Purkinje cell (primary cell): ENCODE measurements at places on chromosomes 5 and 9. TPM values are rescaled to one million over a fixed set of nuclear protein-coding genes. Genes with fewer than 3 reads are reported as not detected.

Gene PCDHGB2
- 0.08 and 2.9 TPM in 2 replicates for polyA plus RNA-seq

Gene NPR3
- polyA plus RNA-seq = not detected in 2 replicates

Gene ANKDD1B
- polyA plus RNA-seq = 0.60 TPM in 1 of 2 replicates, not detected in the other

Gene DNAI1
- 2.1 TPM in 1 of 2 replicates, not detected in the other for polyA plus RNA-seq

Gene OTP
- polyA plus RNA-seq = not detected in 2 replicates

Gene ARL15
- 5.1 and 18.5 TPM in 2 replicates for polyA plus RNA-seq

Gene ST8SIA4
- 0.31 TPM in 1 of 2 replicates, not detected in the other for polyA plus RNA-seq

Gene MOB3B
- 5.7 and 10.9 TPM in 2 replicates for polyA plus RNA-seq

Gene SVEP1
- polyA plus RNA-seq = 0.28 and 0.65 TPM in 2 replicates

Gene IL3
- not detected in 2 replicates for polyA plus RNA-seq

Gene SLC4A9
- 0.11 TPM in 1 of 2 replicates, not detected in the other for polyA plus RNA-seq

Gene GRM6
- 0.05 TPM in 1 of 2 replicates, not detected in the other for polyA plus RNA-seq

Gene PHAX
- 144 and 198 TPM in 2 replicates for polyA plus RNA-seq

Gene PCDHB4
- polyA plus RNA-seq = 6.0 and 16.8 TPM in 2 replicates

Gene RGS7BP
- polyA plus RNA-seq = 54.7 and 72.3 TPM in 2 replicates

Gene RASGRF2
- polyA plus RNA-seq = 5.1 and 5.3 TPM in 2 replicates

Gene SH3RF2
- polyA plus RNA-seq = not detected in 2 replicates

Gene SLC36A2
- polyA plus RNA-seq = not detected in 2 replicates

Gene DND1
- not detected in 2 replicates for polyA plus RNA-seq

Gene SMIM32
- 0.91 and 2.4 TPM in 2 replicates for polyA plus RNA-seq
